Activated CD8-positive, alpha-beta memory T cell treated with anti-CD3 and anti-CD28 coated beads for 4 hours (primary cell): ENCODE measurements at places on chromosomes 7 and 10.

DNA sequence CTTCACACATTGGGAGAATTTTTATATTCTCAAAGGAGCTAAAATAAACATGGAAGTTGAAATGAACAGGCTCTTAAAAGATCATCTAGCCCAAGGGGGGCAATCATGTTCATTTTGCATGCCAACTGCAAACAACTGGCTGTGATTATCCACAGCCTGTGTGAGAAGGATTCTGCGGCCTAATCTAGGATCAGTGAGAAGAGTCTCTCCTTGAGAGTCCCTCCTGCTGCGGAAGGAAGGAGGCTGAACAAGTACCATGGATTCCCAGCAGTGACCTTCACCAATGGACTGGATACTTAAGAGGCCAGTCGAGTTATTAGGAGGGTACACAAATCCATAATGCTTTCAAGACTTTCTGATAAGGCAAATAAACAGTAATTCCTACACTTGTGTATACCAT lies 76.7 kb downstream of the IGF2BP3 start:
- no peak for DNase-seq

DNA sequence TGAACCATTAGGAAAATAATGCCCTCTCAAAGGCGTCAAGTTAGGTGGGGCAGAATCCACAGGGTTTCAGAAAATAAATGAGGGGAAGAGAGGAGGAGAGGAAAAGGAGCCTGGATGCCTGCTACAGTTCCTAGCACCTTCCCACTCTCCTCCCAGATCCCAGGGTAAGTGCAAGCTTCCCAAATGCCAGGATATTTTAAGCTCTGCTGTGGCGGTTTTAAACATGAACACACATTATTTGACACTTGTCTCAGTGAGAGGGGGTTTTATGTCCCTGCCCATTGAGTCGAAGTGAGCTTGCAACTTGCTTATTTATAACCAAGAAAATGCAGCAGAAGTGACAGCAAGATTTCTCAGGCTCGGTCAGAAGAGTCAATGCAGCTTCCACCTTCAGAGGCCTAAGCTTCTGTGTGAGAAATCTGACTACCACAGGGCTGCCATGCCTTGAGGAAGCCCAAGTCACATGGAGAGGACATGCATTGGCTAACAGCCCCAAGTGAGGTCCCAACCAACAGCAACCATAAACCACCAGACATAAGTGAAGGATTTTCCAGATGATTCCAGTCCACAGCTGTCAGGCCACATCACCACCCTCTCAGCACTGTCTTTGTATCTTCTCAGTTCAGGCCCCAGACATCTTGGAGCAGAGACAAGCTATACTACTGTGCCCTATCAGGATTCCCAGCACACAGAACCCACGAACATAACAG lies 17.9 kb upstream of the BMPER start:
- DNase-seq, result no peak

GRCh38 chr7:153034791-153035190 lies 275.2 kb downstream of the ACTR3B start:
- no peak for DNase-seq

DNA sequence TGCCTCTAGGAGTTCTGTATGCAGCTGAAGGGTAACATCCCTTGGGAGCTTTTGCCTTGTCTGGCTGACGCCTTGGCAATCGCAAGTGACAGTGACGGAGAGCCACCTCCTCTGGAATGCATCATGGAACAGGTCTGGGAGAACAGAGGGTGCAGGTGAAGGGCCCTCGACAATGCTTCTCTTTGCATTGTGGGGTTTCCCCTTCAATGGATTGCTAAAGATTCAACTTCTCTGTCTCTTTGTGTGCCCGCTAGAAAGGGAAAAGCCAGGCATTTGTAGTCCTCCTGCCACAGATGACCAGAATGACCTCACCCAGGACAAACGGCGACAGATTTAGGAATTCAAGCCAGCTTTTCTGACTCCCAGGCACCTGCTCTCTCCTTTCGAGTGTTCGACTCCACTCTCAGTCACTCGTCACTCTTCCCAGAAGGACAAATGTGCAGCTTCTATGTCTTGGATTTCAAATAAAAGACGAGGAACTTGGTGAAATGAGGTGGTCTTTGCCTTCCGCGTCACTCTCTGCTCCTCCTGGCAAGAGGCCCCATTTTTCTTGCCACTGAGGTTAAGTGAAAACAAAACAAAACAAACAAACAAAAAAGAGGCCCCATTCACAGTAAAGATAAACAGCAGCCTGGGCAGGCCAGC lies 26.1 kb downstream of the IL2RA start:
- no peak for DNase-seq

DNA sequence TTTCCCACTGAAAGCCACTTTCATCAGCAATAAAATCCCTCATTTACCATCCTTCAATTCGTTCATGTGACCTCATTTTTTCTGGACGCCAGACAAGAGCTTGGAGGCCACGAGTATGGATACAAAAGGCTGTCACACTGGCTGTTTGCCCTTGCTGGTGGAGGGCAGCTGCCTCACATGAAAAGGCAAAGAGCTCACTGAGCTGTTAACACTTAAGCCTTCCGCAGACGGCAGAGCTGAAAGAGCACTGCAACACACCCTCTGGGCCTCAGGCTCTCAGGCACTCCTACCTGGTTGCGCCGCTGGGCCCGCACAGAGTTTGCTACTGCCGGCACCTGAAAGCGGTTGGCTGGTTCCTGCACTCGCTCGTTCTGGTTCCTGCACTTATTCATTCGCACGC lies 193.5 kb downstream of the CFTR start:
- DNase-seq, result no peak
